ENCODE measurements at places on chromosomes 11 and 22.

DNA sequence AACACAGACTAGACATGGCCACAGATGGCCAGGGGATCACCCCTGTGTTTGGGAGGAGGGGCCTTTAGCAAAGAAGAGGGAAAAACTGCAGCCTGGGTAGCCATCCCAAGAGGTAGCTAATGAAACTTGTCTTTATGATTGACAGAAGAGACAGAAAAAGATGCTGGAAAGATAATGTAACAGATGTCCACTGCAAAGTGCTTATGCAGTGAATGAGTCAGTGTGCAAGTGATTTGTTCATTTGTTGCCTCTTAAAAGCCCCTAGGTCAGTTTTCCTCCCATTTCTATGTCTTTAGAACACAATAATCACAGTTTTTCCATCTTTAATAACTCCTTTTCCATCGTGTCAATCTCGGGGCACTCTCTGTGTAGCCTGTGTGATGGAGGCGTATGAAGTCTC, 57.2 kb downstream of the INSC start:
- no peak for DNase-seq

DNA sequence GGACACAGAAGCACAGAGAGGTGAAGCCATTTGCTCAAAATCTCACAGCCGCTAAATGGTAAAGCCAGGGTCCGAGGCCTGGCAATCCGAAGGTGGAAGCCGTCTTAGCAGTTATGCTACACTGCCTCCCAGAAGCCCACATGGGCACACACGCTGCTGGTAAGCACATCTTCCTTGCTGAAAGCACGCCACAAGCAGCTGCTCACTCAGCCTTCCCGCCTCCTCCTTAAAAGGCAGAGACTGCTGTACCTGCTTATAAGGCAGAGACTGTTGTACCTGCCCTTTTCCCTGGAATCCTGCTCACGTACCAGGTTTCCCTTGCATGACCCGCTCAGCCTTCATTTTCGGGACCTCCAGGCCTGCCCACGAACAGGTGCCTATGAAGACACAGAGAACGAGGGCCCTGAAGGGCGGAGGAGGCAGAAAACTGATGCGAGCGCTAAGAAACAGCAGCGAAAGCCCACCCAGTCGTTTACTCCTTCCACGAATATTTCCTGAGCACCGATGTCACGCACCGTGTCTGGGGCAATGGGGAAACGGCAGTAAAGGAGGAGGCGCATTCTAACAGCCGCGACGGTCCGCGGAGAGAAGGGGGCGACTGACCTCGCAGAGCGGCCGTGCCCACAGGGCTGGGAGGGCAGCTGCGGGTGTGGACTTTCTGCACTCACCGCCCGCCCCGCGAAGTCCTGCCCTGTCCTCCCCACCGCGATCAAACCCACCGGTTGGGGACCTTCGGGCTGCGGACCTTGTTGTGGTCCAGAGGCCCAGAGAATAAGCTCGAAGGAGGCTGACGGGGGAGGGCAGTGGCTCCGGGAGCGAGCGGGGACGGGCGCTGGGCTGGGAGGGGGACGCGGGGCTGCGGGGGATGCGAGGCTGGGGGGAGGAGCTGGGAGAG, 13.0 kb downstream of the SPATA19 start:
- no peak for DNase-seq

DNA sequence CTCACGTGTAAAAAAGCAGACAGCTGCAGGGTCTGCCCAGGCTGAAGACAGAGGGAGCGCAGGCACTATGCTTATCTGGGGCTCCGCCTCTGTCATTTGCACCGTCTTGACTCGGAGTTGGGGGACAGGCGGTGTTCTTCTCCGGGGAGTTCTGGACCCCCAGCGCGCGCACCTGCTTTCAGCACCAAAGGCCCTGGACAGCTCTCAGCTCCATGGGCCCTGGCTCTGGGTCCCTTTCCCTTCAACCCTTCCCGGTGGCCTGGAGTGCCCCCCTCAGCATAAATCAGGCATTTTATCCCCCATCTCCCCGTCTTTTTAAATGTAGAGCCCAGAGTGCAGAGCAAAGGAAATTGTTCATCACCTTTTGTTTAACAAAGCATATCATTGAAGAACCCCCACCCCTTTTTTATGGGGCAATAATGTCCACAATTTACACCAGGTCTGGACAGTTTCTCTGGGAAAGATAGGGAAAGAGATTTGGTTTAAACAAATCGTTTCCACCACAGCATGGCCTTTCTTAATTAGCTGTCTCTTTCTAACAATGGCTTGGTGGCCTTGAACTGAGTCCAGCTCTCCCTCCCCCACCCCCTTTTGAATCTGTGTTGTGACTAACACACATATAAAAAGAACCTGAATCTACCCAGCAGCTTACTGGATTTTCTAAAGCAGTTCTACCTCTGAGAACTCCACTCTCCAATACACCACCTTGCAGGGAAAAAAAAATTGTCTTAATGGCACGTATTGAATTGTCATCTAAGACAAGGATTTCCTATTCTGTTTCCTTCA, 1.7 kb downstream of the SEZ6L start:
- DNase-seq, result no peak

GRCh38 chr11:60347084-60347797, 20.2 kb downstream of the MS4A6E start:
- no peak for DNase-seq

- DNase-seq, result no peak
These were observed 60.0 kb upstream of the PLET1 start for GRCh38 chr11:112320668-112321067.

DNA sequence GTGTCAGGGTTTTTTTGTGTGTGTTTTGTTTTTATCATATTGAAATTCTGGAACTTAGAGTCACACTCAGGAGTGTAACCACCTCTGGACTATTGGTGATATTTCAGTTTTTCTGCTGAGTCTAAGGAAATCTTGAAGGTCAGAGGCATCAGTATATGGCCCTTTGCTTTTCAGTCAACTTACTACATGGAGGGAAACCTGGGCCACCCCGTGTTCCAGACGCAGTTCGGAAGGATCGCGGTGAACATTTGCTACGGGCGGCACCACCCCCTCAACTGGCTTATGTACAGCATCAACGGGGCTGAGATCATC, 19.9 kb downstream of the UPB1 start:
- no peak for DNase-seq

DNA sequence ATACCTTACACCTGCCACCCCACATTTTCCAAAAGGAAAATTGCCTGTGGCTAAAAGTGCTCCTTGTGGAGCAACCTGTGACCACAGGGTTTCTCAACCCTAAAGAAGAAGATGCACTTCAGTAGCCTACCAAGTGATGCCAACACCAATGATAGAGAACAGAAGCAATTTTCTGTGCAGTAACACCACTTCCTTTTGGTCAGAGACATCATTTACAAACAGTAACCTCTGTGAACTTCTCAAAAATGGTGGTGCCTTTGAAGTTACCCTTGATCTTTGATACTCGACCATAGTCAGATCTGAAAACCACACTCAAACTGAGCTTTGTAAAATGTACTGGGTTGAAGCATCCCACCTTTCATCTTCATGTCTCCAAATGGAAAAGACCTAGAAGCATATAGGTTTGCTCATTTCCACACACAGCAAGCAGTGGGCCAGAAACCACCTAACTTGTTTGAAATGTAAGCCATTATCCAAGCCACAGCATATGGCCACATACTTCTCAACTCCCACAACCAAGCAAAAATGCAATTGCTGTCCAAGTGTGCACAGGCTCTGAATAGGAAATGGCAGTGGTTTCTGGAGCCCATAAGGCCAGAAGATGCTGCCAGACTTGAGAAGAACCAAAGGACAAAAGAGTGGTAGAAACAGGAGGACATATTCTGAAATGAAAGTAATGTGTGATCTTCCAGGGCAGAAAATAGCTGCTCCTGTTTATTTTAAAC, 24.3 kb downstream of the MPPED2 start:
- DNase-seq, result no peak

DNA sequence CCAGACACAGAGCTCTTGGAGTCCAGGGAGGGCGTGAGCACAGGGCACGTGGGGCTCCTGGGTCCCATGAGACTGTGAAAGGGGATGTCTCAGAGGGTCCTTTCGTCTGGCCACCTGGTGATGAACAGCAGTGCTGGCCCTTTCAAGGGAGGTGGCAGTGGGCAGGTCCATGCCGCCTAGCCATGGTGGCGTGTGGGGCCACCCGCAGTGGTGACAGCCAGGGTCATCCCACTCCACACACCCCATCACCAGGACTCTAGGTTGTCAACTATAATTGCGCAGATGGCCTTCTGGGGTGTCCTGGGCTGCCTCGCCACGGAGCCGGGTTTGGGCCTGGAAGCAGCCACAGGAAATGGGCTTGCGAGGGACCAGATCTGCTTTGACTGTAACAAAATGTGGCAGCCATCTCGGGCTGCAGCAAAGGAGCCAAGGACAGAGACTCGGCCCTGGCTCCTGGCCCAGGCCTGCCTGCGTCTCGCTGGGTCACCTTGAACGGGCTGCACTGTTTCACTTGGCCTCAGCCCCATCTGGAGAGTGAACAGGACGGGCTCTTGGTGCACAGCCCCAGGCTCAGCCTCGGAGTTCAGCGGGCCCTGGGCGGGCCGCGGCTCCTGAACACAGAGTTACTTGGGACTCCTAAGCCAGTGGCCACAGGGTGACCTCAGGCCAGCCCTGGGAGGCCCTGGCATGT, 1350.5 kb downstream of the BRD1 start:
- no peak for DNase-seq

GRCh38 chr11:130890039-130890745, 26.1 kb downstream of the SNX19 start:
- no peak for DNase-seq

- no peak for DNase-seq
These were observed 7.7 kb downstream of the LIPT2 start for GRCh38 chr11:74485868-74486267.

- no peak for DNase-seq
These were observed 5.5 kb downstream of the C11orf91 start for GRCh38 chr11:33695051-33695566.

DNA sequence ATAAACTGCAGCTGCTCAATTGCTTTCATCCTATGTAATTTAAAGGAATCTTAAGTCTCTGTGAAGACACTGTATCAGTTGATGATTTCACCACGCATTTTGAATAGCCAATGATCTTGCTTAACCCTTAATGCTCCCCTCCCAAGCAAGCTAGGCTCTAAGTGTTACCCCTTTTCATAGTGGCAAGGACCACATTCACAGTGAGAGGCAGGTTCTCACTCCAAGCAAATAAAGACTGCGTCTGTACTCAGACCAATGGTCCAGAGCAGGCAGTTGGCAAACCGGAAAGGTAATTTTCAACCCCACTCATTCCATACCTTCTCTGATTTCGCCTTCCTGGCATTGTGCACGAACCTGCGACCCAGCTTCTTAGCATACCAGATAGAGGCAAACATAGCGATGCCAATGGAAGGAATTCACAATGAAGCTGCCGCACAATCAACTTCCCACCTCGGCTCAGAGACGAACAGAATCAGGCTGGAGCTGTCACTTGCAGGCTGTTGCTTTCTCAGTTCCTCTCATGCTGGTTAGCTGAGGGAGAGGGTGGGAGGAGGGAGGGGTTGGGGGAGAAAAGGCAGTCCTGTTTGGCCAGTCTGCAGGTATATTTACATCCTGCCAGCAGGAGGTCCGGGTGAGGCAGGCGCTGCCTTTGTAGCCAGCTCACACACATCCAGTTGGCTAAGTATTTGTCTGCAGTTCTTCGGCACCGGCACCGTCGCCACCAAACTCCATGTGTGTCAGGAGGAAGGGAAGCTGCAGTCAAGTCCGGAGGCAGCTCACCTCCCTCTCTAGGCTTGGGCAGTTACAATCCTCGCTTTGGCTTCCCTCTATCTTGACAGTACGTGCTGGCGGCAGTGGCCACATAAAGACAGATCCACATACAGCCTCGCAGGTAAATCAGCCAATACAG, 1151.2 kb upstream of the CCDC90B start:
- DNase-seq, result no peak

DNA sequence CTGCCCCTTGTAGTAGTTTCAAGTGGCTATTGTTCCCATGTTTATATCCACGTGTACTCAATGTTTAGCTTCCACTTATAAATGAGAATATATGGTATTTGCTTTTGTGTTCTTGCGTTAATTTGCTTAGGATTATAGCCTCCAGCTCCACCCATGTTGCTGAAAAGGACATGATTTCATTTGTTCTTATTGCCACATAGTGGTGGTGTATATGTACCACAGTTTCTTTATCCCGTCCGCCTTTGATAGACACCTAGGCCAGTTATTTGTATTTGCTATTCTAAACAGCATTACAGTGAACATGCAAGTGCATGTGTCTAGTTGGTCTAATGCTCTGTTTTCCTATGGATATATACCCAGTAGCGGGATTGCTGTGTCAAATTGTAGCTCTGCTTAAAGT, 6.8 kb downstream of the OR51B2 start:
- DNase-seq, result no peak

Data from HL-60 (cell line).